ENCODE measurements at places on chromosomes 1 and 21.

DNA sequence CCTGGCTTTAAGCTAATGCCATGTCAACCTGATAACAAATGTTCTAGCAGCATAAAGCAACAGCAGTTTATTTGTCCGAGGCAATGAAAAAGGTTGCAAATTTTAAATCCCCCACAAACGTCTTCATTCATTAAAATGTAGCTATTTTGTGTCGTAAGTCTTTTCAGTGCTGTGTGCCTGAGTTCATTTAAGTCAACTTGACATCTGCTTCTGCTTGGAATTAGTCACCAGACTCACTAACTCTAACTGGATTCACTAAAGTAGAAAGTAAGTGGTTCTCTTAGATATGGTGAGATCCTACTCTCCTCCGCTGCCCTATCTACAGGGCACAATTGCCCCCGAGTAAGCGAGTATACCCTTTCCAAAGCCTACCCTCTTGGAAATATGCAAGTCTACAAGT lies 118.4 kb upstream of the CHRM3 start:
- DNase-seq: no peak

DNA sequence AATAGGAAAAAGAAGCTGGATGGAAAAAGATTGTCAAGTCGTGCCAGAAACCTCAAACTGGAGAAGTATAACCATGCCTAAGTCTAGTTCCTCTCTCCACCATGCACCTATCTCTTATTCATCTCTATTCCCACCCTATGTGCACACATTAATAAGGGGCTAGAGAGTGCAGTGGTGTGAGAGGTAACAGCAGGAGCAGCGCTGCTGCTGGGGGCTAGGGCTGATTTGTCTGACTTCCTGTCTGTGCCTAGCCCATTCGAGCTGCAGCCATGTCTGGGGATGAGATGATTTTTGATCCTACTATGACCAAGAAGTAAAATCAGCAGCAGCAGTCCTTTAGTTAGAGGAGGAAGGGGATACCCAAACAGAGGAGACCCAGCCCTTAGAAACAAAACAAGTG lies 43.0 kb downstream of the TRIM33 start:
- no peak for DNase-seq

DNA sequence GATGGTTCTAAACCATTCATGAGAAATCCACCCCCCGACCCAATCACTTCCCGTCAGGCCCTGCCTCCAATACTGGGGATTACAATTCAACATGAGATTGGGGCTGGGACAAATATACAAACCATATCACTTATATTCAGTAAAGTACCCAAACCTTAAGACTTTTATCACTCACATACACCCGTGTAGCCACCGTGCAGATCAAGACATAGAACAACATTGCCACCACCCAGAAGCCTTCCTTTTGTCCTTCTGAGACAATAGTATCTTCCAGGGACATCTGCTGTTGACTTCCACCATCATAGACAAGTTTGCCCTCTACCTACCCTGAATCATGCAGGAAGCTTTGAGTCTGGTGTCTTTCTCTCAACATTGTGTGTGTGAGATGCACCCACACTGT lies 37.5 kb downstream of the CLIC6 start:
- no peak for DNase-seq

DNA sequence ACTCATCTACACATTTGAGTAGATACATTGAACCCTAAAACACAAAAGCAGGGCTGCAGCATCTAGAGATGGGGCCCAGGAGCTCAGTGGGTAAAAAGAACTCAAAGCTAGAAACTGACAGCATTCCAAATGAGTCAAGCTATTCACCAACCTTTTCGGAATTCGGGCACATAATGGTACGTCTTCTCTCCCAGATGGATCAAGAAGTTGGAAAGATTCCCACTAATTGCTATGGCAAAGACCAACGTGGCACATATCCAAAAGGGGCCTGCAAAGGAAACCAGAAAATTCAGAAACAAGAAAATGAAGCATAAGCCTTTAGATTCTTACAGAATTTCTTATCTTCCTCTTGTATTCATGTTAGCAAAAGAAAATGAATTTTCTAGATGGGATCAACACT lies 18.4 kb downstream of the YIPF1 start:
- no peak for DNase-seq

DNA sequence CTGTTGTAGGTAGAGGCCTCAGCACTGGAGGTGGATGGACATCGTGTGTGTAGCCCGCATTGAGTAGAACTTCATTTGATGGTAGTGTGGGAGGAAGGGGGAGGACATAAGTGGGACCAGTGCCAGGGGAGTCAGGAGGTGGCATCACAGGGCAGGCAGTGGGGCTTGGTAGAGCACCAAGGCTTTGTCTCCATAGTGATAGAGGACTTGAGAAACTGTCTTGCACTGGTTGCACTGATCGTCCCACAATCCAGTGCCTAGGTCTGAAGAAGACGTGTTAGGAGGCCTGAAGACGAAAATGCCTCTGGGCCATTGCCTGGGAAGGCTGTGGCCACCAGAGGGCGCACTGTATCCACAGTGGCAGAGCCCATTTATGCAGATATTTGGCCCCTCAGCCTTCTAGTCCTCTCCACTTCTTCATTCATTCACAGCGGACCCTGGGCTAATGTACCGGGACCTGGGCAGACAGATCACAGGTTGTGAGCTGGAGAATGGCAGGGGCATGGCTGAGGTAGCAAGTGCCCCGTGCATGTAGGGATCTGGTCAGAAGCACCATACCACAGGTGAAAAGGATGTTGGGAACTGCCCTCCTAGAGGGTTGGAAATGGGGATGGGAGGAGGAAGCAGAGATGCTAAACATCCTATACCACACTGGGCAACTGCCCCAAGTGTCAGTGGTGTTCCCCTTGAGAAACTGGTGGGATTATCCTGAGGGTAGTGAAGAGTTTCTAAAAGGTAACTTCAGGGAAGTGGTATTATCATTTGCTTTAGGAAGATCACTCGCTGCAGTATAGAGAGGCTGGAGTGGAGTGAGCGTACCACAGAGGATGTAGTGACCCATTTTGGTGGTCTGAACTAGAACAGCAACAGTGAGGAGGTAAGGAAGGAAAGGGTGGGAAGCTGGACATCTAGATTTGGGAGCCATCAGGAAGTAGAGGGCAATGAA lies 95.3 kb downstream of the PIK3R3 start:
- DNase-seq: peak; percentile 87
